ENCODE measurements at places on chromosomes 4 and X. TPM values are rescaled to one million over a fixed set of nuclear protein-coding genes. Genes with fewer than 3 reads are reported as not detected.

The NPY1R gene
- under 0.01 TPM for total RNA-seq

The MFAP3L gene
- 2.6 TPM for total RNA-seq

The RBM3 gene
- 321 TPM for total RNA-seq

The BMX gene
- 0.11 TPM for total RNA-seq

The CD38 gene
- total RNA-seq: not detected

The SORBS2 gene
- total RNA-seq: 3.1 TPM
